KG1 (cell line): ENCODE measurements at places on chromosomes 1 and 21.

DNA sequence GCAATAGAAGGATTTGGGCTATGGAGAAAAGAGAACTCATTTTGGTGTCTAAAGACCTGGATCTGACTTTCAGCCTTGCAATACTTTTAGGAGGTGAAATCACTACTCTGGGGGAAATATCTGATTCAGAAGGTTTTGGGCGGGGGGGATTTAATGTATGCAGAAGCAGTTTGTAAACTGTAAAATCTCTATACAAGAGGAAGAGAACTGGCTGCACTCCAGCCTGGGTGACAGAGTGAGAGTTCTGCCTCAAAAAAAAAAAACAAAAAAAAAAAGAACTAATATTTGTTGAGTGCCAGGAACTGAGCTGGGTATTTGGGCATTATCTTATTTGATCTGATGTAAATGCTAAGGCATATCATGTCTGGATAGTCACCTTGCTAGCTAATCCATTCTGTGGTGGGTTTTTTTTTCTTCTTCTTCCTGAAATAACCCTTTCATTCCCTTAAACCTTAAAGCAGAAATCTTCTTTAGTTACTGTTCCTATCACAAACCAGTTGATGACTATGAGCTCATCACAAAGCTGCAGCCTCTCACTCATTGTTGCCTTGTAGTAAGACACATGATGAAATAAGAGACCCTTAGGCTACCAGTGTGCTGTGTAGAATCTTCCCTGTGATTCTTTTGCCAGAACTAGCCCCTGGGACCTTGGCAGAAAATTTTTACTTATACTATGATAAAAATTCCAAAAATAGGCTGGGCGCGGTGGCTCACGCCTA, 35.6 kb upstream of the SLC16A1 start:
- DNase-seq: no peak

DNA sequence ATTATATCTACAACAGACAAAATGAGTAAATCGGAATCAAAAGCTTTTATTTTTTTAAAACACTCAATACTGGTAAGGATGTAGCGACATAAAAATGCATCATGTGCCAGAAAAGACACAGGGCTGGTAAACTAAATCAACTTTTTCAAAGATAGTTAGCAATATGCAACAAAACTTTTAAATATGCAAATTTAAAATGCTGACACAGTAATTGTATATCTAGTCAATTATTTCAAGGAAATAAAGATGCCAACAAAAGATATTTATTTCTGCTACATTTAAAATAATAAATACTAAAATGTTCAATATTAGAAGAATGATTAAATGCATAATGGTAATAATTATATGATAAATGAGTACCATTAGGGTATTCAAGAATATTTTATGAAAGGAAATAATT, 295.1 kb downstream of the SMYD3 start:
- DNase-seq: no peak

DNA sequence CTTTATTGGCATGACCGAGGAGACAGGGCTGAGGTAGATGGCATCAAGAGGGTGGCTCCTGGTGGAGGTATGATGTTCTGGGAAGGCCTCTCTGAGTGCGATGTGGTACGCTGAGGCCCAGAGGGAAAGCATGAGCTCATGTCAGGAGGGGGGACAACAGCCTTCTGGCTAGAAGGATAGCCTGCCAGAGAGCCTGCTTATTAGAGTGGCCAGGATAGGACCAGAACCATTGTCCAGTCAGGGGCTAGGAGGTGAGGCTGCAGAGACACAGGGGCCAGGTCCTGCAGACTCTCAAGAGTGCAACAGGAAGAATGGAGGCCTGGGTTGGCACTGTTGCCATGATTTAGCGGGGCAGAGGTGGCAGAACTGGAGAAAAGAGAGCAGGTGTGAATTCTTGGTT, 7.3 kb downstream of the ADARB1 start:
- DNase-seq: no peak

- DNase-seq: no peak
Measured at GRCh38 chr1:75074831-75075395, 59.3 kb upstream of the LHX8 start.

GRCh38 chr1:98211271-98211845, 290.5 kb upstream of the DPYD start:
- DNase-seq: no peak

- no peak for DNase-seq
Measured at GRCh38 chr1:172398193-172398592, 22.3 kb upstream of the C1orf105 start.

GRCh38 chr1:87129606-87130005, 199.1 kb upstream of the LMO4 start:
- no peak for DNase-seq

- DNase-seq: no peak
Measured at GRCh38 chr1:179143322-179143721, 61.5 kb downstream of the TOR3A start.

GRCh38 chr1:157117527-157118057, 18.0 kb upstream of the ETV3L start:
- no peak for DNase-seq

- DNase-seq: no peak
Measured at GRCh38 chr1:8698937-8699447, 118.4 kb downstream of the RERE start.

DNA sequence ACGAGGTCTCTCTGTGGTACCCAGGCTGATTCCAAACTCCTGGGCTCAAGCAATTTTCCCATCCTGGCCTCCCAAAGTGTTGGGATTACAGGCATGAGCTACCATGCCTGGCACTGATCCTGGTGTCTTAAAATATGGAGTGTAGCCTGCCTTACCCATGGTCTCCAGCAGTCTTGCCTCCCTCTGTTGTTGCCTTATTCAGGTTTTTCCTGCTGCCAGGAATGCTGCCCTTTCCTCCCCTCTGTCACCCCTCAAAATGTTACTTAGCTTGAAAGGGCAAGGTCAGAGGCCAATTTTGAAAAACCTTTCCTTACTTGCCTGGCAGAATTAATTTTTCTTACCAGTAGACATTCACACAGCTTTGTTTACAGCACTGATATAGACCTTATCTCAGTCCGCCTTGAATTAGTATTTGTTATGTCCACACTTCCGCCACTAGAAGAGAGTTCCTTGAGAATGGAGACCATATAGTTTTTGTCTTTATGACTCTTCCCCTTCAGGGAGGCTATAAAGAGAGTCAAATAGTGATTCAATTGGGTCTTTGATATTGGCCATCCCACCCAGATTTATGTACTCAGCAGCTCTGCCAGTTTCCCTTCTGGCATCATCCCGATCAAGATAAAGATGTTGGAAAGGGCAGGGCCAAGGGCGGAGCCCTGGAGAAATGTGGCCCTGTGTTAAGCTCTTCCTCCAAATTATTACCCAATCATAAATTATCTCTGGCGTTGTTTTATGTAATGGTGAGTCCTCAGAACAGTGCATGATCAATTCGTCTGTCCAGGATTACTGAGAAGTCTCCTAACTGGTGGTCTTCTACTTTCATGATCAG, 38.8 kb downstream of the C1orf21 start:
- DNase-seq: no peak

- DNase-seq: no peak
Measured at GRCh38 chr1:244137276-244137675, 86.2 kb downstream of the ZBTB18 start.

- DNase-seq: no peak
Measured at GRCh38 chr1:89200663-89201062, 1.9 kb upstream of the GBP4 start.

- DNase-seq: no peak
Measured at GRCh38 chr1:179589509-179589908, 2.1 kb upstream of the TDRD5 start.

- no peak for DNase-seq
Measured at GRCh38 chr1:193284219-193284618, 97.8 kb upstream of the B3GALT2 start.

- DNase-seq: no peak
Measured at GRCh38 chr1:44571712-44572571, 102.3 kb downstream of the TMEM53 start.

- no peak for DNase-seq
Measured at GRCh38 chr1:175206687-175207086, 14.1 kb upstream of the KIAA0040 start.

DNA sequence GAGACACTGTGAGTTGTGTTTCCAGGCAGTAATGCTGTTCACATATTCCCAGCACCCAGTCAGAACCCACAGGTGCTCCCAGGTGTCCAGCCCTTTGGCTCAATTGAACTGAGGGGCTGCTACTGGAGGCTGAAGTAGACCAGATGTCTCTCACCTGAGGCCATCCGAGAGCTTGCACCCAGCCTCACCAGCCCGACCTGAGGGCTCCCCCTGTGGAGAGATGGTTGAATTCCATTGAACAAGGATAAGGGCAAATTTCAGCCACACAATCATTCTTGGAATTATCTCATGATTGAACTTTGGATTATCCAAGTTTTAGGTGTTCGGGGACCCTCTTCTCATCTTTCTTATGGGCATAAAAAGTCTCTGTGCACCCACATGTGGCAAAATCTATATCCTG, 52.1 kb downstream of the OBSCN start:
- no peak for DNase-seq

- DNase-seq: no peak
Measured at GRCh38 chr1:61392409-61393242, 310.3 kb downstream of the NFIA start.

DNA sequence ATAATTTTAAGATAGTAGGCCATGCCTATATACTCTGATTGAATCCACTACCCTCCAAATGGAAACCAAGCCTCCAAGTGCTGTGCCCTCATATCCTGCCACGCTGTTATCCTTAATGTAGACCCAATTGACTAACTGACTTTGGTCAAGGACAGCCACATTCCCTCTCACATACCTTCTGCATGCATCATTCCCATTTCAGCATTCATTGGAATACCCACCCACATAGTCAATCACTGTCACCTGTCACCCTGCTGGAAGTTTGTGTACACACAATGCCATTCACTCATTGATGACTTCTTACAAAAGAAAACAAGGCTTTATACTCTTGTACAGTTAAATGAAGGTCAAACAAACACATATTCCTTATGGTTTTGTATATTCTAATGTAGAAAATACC, 221.1 kb upstream of the PBX1 start:
- DNase-seq: no peak

GRCh38 chr1:180863158-180863775, 49.4 kb upstream of the KIAA1614 start:
- DNase-seq: peak; percentile 26

DNA sequence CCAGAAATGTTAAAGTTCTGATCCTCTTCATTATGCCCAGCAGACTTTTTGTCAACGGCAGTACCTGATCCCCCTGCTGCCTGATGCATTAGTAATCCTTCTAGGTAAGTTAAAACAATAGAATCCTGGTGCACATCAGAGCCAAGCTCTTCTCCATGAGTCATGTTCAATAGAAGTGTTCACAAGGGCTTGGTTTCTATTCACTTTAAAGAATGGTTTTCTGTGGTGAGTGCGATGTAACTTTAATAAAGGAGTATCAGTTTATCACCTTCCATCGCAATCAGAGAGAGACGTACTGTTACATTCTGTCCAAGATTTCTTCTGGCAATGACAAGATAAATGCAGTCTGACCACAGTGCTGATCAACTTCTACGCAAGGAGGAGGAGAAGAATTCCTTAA, 96.8 kb downstream of the NRIP1 start:
- no peak for DNase-seq

- no peak for DNase-seq
Measured at GRCh38 chr1:167774710-167775109, 52.9 kb downstream of the MPZL1 start.

DNA sequence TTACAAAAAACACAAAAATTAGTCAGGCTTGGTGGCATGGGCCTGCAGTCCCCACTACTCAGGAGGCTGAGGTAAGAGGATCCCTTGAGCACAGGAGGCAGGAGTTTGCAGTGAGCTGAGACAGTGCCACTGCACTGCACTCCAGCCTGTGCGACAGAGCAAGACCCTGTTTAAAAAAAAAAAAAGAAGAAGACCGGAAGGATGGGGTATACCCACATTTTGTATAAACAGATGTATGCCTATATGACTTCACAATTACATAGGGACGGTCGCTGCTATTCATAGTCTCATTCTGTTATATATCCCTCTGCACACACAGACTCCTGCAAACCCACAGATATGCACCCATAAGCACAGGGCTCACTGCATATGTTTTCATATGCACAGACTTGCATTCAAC, 12.7 kb downstream of the LCK start:
- DNase-seq: no peak

DNA sequence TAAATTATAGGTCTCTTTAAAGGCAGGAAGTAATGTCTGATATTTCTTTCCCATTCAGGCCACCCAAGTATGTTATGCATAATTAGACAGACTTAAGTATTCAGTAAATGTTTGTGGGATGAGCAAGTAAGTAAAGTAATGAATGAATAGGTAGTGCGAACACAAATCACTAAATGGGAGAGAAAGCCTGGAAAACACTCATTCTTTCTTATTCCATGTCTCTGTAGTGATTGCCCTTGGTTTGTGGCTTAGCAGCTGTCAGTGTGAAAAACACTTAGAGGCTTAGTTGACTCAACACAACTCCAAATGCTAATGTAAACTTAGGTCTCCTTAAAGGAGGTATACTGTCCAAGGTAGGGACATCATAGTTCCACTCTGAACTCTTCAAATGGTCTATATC, 182.5 kb downstream of the ZC3H11B start:
- no peak for DNase-seq

DNA sequence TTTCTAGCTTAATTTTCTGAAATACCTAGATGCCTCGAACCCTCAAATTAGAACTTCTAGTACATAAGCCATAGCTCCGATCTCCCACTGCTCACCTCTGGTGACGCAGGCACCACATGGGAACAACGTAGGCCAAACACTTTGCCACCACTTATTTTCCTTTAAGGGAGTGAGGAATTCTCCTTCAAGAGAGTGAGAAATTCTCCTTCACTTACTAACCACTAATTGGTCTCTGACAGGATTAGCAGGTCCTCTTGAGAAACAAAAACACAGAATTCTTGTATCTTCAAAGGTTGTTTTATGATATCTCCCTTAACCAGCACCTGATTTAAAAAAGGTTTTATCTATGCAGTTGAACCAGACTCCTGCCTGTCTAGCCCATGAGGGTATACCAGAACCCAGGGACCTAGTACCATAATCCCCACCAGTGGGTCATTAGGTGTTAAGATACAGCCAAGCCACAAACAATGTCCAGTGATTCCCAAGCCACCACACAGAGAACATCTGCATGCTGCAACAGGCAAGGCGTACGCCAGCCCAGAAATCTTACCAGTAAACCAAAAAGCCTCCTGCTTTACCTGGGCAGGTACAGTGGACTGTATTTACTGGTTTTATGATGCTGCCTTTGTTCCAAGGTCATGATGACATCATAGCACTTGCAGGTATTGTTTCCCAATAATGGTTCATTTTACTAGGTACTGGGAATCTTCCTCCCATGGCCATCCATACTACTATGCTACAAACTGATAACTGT, 20.3 kb upstream of the CXADR start:
- DNase-seq: no peak
